ENCODE measurements at places on chromosomes 7 and 10. TPM values are rescaled to one million over a fixed set of nuclear protein-coding genes. Genes with fewer than 3 reads are reported as not detected.

Gene LOXL4
- total RNA-seq: 0.55 TPM

Gene CHAT
- not detected for total RNA-seq

DNA sequence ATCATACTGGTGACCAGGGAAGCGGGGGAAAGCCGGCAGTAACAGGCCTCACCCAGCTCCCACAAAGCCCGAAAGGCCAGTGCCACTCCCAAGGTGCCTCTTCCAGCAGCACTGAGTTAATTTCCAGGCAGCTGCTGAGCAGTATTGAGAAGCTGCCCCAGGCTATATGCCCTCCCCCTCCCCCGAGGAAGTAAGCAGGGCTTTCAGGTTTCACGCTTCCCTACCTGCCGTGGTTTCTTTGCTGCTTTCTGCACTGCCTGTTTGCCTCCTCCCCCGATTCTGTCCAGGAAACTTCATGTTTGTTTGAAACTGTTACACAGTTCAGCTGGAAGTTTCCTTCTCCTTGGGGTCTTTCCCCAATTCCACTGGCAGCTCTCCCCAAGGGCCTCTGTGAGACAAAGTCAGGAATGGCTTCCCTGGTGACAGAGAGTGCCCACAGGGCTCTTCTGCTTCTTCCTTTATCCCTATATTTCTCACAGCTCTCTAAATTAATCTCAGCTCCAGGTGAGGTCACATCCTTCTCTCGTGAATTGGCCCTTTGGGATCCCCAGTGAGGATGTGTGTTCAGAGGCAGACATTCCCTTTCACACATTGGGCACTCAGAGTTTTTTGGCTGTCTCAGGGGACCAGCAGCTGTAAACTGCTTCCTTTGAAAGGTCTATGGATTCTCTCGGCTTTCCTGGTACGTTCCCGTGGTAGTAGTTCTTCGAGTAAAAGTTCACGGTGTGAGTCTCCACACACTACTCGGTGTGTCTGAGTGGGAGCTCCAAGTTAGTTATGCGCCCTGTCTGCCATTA is 19.4 kb downstream of the C1GALT1 start:
- DNase-seq: no peak

Gene NFE2L3
- total RNA-seq: 0.45 TPM

- no peak for DNase-seq
These were observed 23.4 kb downstream of the RPP38 start for GRCh38 chr10:15120523-15120922.

Gene CASD1
- total RNA-seq: 4.7 TPM

GRCh38 chr7:138170298-138170697 is 94.0 kb downstream of the AKR1D1 start:
- no peak for DNase-seq

Gene MRPS24
- 70.8 TPM for total RNA-seq

GRCh38 chr10:44260286-44260928 is 124.5 kb downstream of the CXCL12 start:
- no peak for DNase-seq
